ENCODE measurements at places on chromosomes 4 and X.

GRCh38 chrX:113982766-113983165 lies 601.1 kb upstream of the HTR2C start:
- no peak for DNase-seq

GRCh38 chrX:38768079-38768478 lies 33.2 kb upstream of the MID1IP1 start:
- no peak for DNase-seq

DNA sequence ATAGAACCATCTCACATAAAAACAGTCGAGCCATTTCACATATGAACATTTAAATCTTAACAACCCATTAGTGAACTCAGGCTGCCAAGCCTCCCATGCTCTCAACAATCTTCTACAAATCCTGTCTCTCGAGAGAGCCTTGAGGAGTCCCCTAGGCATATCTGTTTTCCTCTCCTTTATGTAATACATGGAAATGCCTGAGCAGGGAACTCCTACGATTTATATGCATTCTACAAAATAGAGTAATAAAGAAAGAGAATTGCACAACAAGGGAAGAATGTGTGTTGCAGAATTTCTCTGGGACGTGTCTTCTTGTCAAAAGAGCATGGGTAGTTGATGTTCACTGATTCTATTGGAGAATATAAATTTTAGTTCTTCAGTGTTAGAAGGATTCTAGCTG lies 101.8 kb upstream of the VCX2 start:
- no peak for DNase-seq

- DNase-seq, result no peak
These were observed 181.7 kb upstream of the TBC1D9 start for GRCh38 chr4:140937866-140938265.

- peak; percentile 28 for DNase-seq
These were observed at the start of gene USP11 for GRCh38 chrX:47232803-47233332. TSS of gene USP11 (plus strand) at chrX:47233009. CDS start at chrX:47233044, 35 bp downstream.

DNA sequence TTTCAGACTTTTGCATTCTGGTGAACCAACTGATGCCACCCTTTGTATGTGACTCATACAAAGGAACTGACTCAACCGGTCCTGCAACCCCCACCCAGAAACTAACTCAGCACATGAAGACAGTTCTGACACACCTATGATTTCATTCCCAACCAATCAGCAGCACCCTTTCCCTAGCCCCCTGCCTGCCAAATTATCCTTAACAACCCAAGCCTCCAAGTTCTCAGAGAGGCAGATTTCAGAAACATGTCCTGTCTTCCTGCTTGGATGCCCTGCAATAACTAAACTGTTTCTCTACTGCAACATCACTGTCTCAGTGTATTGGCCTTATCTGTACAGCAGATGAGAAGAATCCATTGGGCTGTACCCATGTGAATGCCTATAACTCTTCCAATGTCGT lies 284.7 kb downstream of the CAMK2D start:
- no peak for DNase-seq

DNA sequence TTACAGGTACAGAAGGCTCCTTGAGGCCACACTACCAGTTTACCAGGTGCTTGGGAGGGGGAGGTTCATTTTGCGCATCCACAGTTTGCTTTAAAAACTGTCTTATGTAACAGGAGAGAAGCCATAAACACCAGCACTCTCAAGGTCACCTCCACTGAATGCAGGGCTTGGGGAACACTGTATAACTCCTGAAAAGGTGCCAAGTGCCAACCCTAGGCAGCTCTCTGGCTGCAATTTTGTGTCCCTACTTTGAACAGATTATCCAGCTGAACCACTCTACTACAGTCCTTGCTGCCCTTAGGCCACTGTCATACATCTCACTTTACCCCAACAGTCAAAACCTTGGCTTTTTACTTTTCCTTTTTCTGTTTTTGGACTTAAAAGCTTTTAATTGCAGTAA lies 507.9 kb downstream of the SMARCA1 start:
- no peak for DNase-seq

DNA sequence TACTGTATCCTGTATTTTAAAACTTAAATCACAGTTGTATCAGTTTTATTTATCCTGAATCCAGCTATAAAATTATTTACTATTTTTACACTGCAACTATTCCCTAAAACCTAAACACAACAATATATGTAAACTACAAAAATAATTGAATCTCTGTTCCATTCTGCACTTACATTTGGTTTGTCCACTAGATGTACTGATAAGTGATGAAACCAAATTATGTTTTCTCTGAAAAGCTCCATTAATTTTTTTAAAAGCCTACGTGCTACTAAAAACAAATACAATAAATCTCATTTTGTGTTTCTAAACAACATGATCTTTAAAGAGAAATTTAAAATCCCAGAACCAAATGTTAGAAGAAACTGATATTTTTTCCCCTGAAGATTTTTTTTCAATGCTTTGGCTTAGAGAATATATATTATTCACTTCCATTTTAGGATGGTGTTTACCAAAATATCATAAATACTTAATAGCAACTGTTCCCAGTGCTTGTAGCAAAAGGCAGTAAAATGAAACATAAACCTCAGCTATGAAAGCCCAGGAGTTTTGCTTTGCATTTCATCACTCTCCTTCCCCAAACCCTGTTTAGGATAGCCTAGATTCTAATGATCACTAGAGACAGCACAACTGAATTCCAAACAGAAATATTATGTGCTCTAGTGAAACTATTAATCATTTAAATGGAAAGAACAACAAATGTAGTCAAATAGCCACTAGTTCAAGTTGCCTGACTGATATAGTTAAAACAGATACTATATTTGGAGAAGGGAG lies 19.7 kb downstream of the ANTXR2 start:
- no peak for DNase-seq

DNA sequence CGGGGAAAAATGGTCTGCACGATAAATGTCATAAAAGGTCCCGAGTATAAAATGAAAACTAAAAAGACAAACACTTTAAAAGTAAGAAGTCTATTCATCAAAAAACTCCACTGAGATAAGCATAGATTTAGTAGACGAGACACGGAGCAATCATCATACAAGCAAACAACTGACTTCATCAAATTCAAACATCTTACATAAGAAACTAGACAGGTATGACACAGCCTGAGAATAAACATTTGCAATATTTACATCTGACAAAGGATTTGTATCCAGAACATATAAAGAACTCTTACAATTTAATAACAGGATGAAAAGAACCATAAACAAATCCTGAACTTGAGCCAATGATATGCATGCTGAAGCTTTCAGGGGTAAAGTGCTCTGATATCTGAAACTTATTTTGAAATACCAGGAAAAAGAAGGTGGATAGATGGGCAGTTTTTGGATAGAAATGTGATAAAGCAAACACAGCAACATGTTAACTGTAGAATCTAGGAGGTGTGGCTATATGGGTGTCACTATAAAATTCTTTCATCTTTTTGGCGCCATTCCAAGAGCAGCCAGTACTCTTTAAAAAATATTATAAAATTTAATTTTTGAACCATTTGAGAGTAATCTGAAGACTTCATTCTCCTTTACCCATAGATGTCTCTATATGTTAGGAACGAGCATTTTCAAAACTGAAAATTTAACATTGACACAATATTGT lies 12.0 kb downstream of the MPP1 start:
- DNase-seq, result no peak

GRCh38 chr4:142191901-142192300 lies 555.5 kb downstream of the IL15 start:
- no peak for DNase-seq

DNA sequence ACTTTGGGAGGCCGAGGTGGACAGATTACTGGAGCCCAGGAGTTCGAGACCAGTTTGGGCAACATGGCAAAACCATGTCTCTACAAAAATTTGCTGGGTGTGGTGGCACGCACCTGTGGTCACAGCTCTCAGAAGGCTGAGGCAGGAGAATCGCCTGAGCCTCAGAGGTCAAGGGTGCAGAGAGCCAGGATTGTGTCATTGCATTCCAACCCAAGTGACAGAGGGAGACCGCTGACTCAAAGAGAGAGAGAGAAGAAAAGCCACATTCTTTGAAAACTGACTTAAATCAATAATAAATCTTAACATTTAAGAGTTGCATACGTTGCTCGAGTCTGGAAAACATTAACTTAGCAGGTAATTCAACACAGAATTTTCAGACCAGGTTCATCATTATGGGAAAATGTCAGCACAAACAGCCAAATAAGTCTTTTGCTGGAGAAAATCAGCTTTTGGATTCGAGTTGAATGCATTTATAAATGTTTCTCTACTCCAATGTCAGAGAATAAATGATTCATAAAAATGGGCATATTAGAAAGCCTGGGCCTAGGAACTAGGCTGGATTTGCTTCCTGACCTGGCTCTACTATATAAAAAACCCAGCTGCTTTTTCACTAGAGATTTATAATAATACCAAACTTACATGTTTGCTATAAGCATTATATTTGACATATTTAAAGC lies 68.3 kb upstream of the RBPJ start:
- DNase-seq, result no peak
